ENCODE measurements at places on chromosomes 2 and 18. TPM values are rescaled to one million over a fixed set of nuclear protein-coding genes. Genes with fewer than 3 reads are reported as not detected.

The RALB gene
- total RNA-seq: 61.8 TPM

The AAMP gene
- total RNA-seq: 77.2 TPM

The AUP1 gene
- 60.6 TPM for total RNA-seq

The HRH4 gene
- 0.11 TPM for total RNA-seq

The MROH2A gene
- not detected for total RNA-seq

The SLC1A4 gene
- 59.7 TPM for total RNA-seq

The SH2D6 gene
- total RNA-seq: 0.43 TPM

The SLC16A14 gene
- 2.3 TPM for total RNA-seq

The SERPINB4 gene
- total RNA-seq: not detected

The FSHR gene
- 0.11 TPM for total RNA-seq

The CD8A gene
- not detected for total RNA-seq

The SERPINB10 gene
- total RNA-seq: not detected

The ABCG8 gene
- not detected for total RNA-seq

The SERPINB2 gene
- total RNA-seq: not detected

The BOLL gene
- total RNA-seq: not detected

The OR6B2 gene
- not detected for total RNA-seq

The DSG4 gene
- not detected for total RNA-seq

The GAD1 gene
- under 0.01 TPM for total RNA-seq

The RBM44 gene
- 1.6 TPM for total RNA-seq

The B3GNT2 gene
- 15.4 TPM for total RNA-seq

The EFHD1 gene
- 1.3 TPM for total RNA-seq

The C2orf80 gene
- total RNA-seq: not detected

The INHBB gene
- 5.2 TPM for total RNA-seq

The LIMS4 gene
- total RNA-seq: 0.76 TPM

The SERPINB7 gene
- total RNA-seq: 0.11 TPM

The KRTCAP3 gene
- total RNA-seq: not detected

The IL1R2 gene
- 1.3 TPM for total RNA-seq

The SKA1 gene
- total RNA-seq: 10.7 TPM

The ST8SIA3 gene
- not detected for total RNA-seq

The EMILIN1 gene
- total RNA-seq: 113 TPM

The HOXD13 gene
- 0.13 TPM for total RNA-seq

The FLACC1 gene
- total RNA-seq: 2.9 TPM
